Heart left ventricle (tissue), 16 donors: ENCODE measurements at places on chromosomes 2 and 18. TPM values are rescaled to one million over a fixed set of nuclear protein-coding genes. Genes with fewer than 3 reads are reported as not detected.

DNA sequence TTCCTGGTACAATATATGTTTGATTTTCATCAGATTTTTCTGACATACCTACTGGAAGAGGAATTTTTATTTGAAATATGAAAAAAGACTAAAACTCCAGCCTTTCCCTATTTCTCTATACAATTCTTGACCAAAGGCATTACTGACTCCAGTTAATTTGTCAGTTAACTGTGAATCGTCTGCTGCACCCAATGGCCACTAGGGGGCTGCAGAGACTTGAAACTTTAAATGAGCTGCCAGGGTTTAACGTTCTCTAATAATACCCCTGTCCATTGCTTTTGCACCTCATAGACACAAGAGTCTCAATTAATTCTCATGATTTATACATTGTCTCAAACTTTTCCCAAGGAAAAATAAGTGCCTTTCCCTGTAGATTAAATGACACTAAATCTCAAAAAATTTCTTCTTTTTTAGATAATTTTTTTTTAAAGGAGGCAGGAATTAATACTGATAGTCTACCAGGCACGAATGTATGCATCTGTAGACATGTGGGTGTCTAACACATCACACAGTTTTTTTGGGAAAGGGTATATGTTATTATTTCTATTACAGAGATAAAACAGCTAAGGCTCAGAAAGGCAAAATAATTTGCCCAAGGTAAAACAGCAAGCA, 1.8 kb upstream of the ALK start:
- peaks cover 22% of the 10 kb centered on the region for H3K4me1 ChIP-seq
- DNase-seq, result peak; percentile 32
- no peaks in the 10 kb centered on the region for H3K36me3 ChIP-seq
- H3K27ac ChIP-seq, result no peak overlapping the region
- H3K4me3 ChIP-seq, result no peak overlapping the region

- no peak for DNase-seq
- H3K4me3 ChIP-seq, result no peak overlapping the region
- H3K4me1 ChIP-seq, result no peaks in the 10 kb centered on the region
- no peaks in the 10 kb centered on the region for H3K36me3 ChIP-seq
- H3K27me3 ChIP-seq, result no peaks in the 10 kb centered on the region
Measured at GRCh38 chr2:141820893-141821292, 309.9 kb downstream of the LRP1B start.

DNA sequence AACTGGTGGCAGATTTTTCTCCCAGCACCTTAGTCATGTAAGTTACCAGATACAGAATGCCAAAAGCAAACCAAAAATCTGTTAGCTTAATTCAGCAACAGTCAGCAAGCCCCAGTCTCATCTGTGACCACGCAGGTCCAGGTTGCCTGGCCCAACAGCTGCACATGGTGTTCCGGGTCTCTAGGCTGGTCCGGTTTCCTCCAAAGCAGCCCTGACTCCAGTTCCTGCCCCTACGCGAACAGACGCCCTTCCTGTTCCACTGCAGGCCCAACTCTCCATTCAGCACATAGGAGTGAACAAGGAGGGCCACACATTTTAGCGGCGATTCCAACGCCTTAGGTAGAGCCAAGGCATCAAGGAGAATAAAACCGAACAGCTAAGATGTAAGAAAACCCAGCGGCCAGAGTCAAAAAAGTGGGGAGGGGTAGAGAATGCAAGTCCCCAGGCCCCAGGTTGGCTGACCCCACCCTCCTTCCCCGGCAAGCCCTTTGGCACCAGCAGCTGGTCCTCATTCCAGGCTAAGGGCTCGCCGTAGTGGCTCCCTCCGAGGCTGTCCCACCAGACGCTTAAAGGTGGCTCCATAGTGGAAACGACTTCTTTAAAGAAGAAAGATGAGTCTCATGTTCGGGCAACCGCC, 1.5 kb downstream of the STK25 start:
- H3K27me3 ChIP-seq, result no peaks in the 10 kb centered on the region
- peak overlapping the region; percentile 89 for H3K4me3 ChIP-seq
- H3K27ac ChIP-seq, result peak overlapping the region; percentile 97
- H3K36me3 ChIP-seq, result no peaks in the 10 kb centered on the region
- H3K4me1 ChIP-seq, result peaks cover 53% of the 10 kb centered on the region

DNA sequence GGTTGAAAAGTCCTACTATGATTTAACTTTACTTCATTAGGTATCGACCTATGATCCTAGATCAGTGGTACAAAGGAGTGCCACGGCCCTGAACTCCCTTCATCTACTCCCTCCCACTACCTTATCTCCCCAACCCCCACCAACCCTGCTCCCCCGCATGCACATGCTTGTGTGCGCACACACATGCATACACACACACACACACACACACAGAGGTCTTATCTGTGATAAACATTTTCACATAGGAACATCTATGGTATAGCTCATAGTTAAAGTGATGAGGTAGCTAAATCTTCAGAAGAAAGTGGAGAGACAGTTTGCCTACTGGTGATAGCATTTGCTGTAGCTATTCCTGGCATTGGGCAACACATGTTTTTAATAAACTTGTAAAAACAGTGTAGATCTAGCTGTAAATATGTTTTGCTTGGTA, 471.3 kb downstream of the ZEB2 start:
- H3K4me1 ChIP-seq, result no peaks in the 10 kb centered on the region
- no peaks in the 10 kb centered on the region for H3K36me3 ChIP-seq
- no peak overlapping the region for H3K27ac ChIP-seq
- H3K27me3 ChIP-seq, result no peaks in the 10 kb centered on the region
- H3K4me3 ChIP-seq, result no peak overlapping the region
- DNase-seq, result no peak

GRCh38 chr18:57022716-57023115, 124.2 kb upstream of the BOD1L2 start:
- DNase-seq, result no peak
- H3K36me3 ChIP-seq, result peaks cover 32% of the 10 kb centered on the region
- H3K27me3 ChIP-seq, result no peaks in the 10 kb centered on the region
- no peaks in the 10 kb centered on the region for H3K4me1 ChIP-seq
- H3K4me3 ChIP-seq, result no peak overlapping the region

GRCh38 chr18:12679183-12679786, 21.4 kb upstream of the SPIRE1 start:
- peak; percentile 71 for DNase-seq
- H3K36me3 ChIP-seq, result peaks cover 1% of the 10 kb centered on the region
- peaks cover 14% of the 10 kb centered on the region for H3K4me1 ChIP-seq
- no peaks in the 10 kb centered on the region for H3K27me3 ChIP-seq

DNA sequence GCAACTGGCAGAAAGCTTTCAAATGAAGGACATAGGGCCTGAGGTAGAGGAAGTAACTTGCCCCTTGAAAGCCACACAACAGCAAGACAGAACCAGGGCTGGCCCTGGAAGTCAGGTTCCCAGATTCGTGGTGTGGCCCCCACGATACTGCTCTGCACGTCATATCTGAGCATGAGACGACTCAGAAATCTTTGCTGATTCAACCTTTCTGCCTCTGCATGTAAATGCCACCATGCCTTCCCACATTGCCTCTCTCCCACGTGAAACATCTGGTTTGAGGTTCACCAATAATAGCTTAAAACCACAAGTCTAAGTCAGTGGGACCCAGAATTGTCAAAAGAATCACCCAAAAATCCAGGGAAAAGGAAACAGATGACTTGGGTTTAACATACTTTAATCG, 214.0 kb upstream of the TRIB2 start:
- H3K27me3 ChIP-seq, result no peaks in the 10 kb centered on the region
- H3K27ac ChIP-seq, result no peak overlapping the region
- H3K4me3 ChIP-seq, result no peak overlapping the region
- no peak for DNase-seq
- no peaks in the 10 kb centered on the region for H3K36me3 ChIP-seq
- peaks cover 23% of the 10 kb centered on the region for H3K4me1 ChIP-seq

NLRC4 gene
- 3.1 TPM for total RNA-seq
